NCI-H510A treated with DMSO at 0.1 percent for 48 hours (cell line): ENCODE measurements at places on chromosomes 2 and 18.

DNA sequence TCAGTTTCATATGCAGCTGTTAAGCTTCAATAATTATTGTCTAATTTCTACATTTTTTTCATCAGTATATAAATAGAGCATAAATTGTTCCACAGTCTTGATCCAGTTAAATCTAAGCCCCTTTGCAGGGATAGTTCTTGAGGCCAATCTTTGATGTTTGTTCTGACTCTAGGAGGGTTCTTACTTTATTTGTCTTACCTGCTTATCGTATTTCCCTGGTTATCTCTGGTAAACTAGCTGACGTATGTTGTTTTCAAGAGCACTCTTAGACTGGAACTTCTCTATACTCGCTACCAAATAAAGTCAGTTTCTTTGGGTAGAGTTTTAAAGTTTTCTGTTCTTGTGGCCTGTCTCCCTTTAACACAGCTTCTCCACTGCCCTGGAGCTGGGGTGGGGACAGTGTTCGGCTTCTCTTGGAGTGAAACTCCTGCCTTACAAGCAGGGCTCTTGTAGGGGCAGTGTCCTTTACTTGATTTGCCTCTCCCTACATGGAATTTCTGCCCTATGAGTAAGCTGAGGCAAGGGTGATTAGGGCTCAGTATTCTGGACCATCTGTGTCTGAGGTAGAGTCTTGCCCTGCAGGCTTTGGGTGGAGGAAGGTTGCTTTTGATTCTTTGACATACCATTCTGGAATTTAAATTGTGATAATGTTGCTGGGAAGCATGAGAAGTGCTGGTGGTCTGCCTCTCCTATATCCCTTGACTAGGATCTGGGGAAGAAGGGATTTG lies 90.3 kb downstream of the PTPN4 start:
- no peak for DNase-seq

GRCh38 chr2:54279385-54279784 lies 23.4 kb upstream of the TSPYL6 start:
- no peak for DNase-seq

GRCh38 chr2:207503234-207503633 lies 26.5 kb upstream of the CREB1 start:
- no peak for DNase-seq

DNA sequence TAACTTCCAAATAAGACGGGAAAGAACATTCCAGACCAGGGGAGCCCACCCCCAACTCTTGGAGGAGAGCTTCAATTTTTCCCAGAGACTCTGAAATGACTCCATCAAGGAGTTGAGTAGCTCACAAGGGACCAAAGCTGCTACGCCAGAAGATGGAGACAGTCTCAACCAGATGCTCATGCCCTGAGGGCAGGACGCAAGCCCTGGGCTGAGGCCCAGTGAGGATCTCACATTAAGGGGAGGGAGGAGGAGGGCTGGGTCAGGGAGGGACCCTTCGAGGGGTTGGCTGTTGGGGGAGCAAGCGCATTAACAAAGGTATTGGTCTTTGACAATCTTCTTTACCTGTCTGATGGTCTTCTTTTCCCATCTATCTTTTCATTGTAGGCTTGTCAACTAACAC lies 141.3 kb upstream of the SLC1A4 start:
- DNase-seq = no peak

- DNase-seq = no peak
Observed at GRCh38 chr2:38057651-38058410, 18.1 kb downstream of the CYP1B1 start.

DNA sequence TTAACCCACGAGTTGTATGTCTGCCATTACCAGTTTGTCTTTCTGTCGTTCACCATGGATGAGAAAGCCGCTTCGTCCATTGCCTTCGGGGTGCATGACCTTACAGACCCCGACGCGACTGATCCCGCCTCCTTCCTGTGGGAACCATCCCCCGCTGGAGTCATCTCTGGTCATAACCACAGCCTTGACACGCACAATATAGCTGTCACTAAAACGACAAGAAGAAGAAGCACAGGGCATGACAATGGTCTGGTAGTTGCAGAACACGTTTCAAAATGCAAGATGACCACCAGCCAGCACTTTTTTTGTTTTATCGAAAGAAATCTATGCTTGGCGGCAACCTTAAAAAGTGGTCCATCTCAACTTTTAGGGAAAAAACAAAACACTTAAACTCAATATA lies 87.7 kb downstream of the SPRED2 start:
- DNase-seq = no peak
